H7 (cell line): ENCODE measurements at places on chromosomes 7 and 10. TPM values are rescaled to one million over a fixed set of nuclear protein-coding genes. Genes with fewer than 3 reads are reported as not detected.

NKX1-2 gene
- total RNA-seq: 57.8 and 65.1 TPM in 2 replicates

SRRM3 gene
- 7.0 and 7.6 TPM in 2 replicates for total RNA-seq

TYW1B gene
- 0.62 and 1.1 TPM in 2 replicates for total RNA-seq

TFR2 gene
- total RNA-seq: 2.0 and 4.4 TPM in 2 replicates

PGAM2 gene
- 2.7 and 4.5 TPM in 2 replicates for total RNA-seq

CLEC5A gene
- not detected in 2 replicates for total RNA-seq

VSIR gene
- 0.04 and 0.31 TPM in 2 replicates for total RNA-seq

PDE6C gene
- total RNA-seq: not detected in 2 replicates

LFNG gene
- 12.8 and 20.0 TPM in 2 replicates for total RNA-seq

PIK3CG gene
- total RNA-seq: 0.03 TPM in 1 of 2 replicates, not detected in the other

NPFFR1 gene
- not detected in 2 replicates for total RNA-seq

DNAJC12 gene
- total RNA-seq: 0.31 and 1.00 TPM in 2 replicates

ABCB4 gene
- 0.69 and 0.85 TPM in 2 replicates for total RNA-seq
